ENCODE measurements at places on chromosomes 1 and 21.

GRCh38 chr1:14945132-14946010, 208.2 kb upstream of the TMEM51 start:
- no peak for DNase-seq

GRCh38 chr21:15031790-15032357, 32.9 kb downstream of the NRIP1 start:
- DNase-seq, result no peak

DNA sequence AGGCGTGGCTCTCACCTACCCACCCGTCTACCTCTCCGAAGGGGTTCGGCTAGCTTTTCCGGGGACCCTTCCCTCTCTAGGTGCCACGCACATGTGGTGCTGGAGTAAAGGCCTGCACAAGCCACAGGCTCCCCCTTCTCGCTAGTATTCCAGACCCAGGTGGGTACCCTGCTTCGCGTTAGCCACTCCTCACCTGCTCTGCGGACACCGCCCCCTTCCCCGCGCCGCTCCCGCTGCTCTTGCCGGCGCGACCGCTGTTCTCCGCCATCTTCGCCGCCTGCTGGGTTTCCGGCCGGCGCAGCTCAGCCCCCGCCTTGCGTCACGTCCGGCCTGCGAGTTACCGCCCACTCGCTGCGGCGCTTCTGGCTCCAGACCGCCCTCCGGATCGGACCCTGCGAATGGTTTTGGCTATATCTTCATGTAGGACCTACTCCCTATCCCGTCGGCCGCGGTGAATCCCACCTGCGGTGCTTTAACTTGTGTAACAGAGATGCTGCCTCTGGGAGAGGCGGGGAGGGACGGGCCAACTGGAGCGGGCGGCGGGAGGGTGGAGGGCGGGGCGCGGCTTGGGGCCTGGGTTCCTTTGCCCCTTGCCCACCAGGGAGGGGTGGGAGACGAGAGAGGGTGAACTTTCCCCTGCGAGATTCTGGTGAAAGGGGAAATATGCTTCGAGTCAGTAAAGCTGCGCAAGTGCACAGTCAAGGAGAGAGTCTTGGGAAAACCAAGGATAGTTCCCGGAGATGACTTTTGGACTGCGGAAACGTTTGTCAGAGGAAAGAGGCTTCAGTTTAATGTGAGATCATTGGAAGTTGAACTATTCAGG, at the start of the genes NIT1 and PFDN2:
Gene NIT1 (plus strand): TSS at position 347 of the 823 bp plus-strand sequence. CDS start 72 bp downstream, at position 419.
Gene PFDN2 (minus strand): TSS at position 279 of the 823 bp plus-strand sequence. CDS start 11 bp downstream, at position 268.
- peak; percentile 33 for DNase-seq

DNA sequence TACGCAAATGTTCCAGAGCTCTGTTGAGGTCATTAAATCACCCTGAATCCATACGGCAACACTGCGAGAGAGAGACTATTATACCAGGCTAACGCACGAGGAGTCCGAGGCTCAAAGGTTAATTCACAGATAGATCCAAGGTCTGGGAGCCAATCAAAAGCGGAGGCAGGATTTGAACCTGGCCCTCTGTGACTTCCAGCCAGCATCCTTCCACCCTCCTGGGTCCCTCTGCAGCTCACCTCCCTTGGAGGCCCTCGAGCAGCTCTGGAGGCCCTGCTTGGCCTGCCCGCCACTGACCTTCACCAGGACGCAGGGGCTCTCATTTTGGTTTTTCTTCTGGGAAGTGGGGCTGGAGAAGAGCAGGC, 42.1 kb downstream of the KIAA1614 start:
- no peak for DNase-seq

DNA sequence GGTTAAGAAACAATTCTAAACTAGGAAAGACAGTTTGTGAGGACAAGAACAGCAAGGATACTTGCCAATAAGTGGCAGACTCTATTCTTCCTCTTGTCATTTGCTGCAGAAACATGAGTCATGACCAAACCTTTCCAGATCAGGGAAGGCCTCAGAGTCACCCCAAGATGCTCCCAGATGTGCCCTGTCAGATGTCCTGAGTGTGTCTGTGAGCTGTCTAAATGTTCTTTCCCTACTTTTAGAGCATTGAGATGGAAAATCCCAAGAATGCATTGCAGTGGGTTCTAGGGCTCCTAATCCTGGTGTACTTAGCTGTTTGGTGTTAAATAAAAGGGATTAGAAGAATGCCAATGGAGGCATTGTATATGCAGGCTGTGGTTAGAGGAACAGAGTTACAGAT, 57.5 kb upstream of the KIAA0040 start:
- no peak for DNase-seq

GRCh38 chr1:19010503-19010902, 54.0 kb upstream of the IFFO2 start:
- DNase-seq, result no peak

DNA sequence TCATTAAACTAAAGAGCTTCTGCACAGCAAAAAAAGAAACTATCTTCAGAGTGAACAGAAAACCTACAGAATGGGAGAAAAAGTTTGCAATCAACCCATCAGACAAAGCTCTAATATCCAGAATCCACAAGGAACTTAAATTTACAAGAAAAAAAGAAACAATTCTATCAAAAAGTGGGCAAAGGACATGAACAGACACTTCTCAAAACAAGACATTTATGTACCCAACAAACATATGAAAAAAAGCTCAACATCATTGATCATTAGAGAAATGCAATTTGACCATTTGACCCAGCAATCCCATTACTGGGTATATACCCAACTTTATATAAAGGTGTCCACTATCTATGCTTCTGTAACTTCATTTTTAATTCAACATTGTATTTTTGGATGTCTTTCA, 31.1 kb upstream of the VN1R5 start:
- DNase-seq, result no peak

DNA sequence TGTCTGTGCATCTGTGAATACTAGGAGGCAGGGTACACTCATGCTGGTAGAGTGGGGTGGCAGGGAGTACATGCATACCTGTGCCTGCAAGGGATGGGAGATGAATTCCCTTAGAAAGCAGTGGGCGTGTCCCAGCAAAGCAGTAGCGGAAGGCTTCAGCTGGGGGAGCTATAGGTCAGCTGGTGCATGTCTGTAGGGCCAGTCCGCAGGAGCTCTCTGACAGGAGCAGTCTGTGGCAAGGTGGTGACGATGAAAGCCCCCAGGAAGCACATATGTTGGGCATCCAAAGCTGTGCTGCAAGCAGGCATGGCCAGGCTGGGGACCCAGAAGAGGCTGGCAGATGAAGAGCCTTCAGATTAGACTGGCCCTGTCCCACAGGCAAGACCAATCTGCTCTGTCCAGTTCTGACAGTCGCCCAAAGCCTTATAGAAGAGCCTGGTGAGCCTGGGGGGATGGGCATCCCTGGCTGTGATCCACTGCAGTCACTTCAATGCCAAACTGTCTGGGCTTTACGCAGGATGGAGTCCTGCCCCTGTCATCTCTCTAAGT, 1.8 kb upstream of the OR2M4 start:
- DNase-seq, result no peak

DNA sequence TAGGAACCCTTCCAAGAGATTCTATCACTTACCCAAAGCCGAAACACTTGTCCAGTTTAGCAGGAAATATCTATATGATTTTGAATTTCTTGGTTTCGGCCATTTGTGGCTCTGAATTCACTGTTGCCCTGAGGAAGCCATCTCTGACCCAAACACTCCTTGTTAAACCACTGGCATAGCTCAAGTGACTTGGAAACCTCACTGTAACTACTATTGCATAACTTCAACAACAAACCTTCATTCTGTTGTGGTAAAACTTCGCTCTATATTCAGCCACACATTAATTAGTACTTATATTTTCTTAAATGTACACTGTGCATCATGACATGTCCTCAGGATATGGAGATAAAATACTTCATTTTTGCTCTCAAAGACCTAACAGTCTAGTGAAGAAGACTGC, 63.2 kb downstream of the ST6GALNAC3 start:
- DNase-seq, result no peak

DNA sequence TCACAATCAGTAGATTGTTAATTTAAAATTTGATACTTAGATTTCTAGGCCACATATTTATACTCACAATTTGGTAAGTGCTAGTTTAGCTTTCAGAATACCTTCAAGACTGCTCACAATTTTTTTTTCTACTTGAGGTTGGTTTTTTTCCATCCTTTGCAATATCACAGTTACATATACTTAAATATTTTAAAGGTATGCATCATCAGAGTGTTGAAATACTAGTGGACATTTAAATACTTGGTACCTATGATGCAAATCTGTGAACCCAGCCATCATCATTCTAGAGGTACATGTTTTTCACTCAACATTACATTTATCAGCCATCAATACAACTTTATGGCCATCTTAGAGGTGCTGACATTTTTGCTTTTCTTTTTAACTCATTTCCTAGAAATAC, 6.2 kb upstream of the LRRC40 start:
- DNase-seq, result no peak

GRCh38 chr21:38898422-38899096, 92.8 kb downstream of the ETS2 start:
- DNase-seq, result no peak

GRCh38 chr1:248823517-248824001, 2.2 kb downstream of the SH3BP5L start:
- no peak for DNase-seq

GRCh38 chr1:40450495-40451237, 390 bp downstream of the ZFP69B start:
- DNase-seq, result peak; percentile 64

DNA sequence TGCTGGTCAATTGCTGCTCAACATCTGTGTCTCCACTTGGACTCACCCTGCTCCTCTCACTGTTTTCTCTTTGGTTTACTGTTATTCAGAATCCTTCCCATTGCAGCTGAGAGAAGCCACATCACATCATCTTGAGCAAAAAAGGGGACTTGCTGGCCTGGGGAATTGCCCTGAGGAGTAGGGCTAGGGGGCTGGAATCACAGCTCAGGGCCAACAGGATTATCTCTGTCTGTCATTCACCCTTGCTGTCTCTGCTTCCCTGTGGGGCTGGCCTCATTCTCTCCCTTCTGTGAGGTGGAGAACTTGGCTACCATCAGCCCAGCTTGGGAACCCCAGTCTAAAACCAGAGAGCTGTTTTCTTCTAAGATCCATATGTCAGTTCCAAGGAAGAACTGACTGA, 140.7 kb upstream of the WNT4 start:
- no peak for DNase-seq

DNA sequence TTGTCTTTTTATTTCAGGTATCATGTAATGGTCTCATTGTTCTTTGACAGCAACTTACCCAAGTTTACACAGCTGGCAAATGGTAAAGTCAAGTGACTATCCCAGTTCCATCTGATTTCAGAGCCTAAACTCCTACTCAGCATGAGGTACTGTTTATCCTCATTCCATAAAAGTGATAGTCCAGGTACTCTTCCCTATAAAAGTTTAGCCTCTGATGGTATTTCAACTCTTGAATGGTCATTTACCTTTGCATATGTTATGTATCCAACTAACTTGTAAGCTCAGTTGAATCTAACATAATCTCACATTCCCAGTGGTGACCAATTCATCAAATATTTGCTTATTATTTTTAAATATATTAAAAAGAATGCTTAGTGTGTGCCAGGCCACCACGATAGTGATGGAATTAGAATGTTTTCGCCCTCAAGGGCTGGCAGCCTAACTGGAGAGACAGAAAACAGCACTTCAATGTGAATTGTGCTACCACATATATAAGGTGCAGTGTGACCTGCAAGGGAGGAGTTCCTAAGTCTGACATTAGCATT, 307.1 kb downstream of the CTH start:
- DNase-seq, result no peak

- DNase-seq, result no peak
Observed at GRCh38 chr1:197913495-197914276, 3.5 kb upstream of the LHX9 start.

GRCh38 chr1:202998836-202999750, 8.1 kb upstream of the TMEM183A start:
- peak; percentile 43 for DNase-seq

- DNase-seq, result no peak
Observed at GRCh38 chr1:43975249-43975961, 645 bp downstream of the ATP6V0B start.

DNA sequence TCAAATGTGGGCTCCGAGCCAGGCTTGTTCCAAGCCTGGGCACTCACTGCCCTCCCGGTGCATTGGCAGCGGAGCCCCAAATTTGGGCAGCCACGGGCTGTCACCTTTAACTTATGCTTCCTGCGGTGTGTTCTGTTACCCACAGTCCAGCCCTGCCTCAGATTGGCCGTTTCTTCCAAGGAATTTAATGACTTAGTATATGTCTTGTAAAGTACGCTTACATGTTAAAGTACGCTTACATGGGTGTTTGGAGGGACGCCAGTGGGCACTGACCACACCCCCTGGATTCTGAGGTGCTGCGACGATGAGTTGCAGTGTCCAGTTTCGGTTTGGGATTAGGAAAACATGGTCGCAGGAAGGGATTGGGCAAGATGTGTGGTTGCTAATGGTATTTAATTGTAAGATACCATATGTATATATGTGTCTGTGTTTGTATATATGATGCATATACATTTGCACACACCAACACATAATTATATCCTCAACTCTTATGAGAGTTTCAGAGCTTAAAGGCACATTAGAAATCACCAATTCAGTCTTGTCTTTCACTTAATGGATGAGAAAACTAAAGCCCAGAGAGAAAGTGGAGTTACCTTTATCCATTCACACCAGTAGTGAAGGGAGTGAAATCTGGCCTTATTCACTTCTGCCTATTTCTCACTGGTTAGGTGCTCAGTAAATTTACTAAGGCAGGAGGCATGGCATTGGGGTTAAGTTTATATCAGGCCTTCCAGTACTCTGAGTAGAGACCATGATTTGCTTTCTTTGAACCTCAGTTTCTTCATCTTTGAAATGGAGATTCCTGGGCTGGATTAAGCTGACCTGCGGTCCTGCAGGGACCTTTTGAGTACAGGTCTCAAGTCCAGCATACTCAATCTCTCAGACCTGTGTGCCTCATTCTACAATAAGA, 1.0 kb downstream of the SMYD2 start:
- DNase-seq, result no peak

DNA sequence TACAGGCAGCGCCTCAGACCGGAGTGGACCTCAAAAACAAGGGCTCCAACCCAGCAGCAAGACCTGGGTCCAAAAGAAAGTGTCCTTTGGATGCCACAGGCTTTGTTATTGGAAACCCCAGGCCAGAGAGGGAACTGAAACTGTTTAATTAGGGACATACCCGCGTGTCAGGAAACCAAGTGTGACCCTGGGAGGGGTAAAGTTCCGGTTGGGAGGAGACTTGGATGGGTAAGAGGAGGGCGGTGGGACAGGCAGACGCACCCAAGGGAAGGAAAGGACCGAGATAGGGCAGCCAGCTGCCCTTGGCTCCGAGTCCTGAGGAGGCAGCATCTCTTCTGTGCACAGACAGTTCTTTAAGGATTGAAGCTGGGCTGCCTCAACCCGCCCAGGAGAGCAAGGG, 71.4 kb downstream of the CDC7 start:
- DNase-seq, result no peak

DNA sequence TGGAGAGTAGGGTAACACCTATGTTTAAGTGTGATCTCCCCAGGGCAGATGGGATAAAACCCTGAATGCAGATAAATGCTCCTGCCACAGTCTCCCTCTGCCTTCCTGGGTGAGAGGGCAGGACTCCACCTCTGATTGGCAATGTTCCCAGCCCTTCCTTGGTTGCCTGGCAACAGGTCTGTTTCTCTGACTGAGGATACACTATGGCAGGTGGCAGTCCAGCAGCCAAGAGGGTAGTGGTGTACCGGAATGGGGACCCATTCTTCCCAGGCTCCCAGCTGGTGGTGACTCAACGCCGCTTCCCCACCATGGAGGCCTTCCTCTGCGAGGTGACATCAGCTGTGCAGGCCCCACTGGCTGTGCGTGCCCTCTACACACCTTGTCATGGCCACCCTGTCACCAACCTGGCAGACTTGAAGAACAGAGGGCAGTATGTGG, at the start of gene DCDC2B:
Gene DCDC2B (plus strand): TSS at position 199 of the 438 bp plus-strand sequence. CDS start 5 bp downstream, at position 204.
- no peak for DNase-seq
